NCI-H446 (cell line): ENCODE measurements at places on chromosomes 2 and 18.

GRCh38 chr2:101362316-101362715 lies 25.0 kb downstream of the CREG2 start:
- no peak for DNase-seq

GRCh38 chr2:168460571-168460970 lies 4.5 kb downstream of the CERS6 start:
- no peak for DNase-seq

GRCh38 chr2:201790989-201791388 lies 10.3 kb upstream of the ALS2 start:
- no peak for DNase-seq

- peak; percentile 15 for DNase-seq
Measured at GRCh38 chr2:225431105-225431863, 31.8 kb downstream of the NYAP2 start.

- no peak for DNase-seq
Measured at GRCh38 chr2:141508806-141509595, 621.8 kb downstream of the LRP1B start.

GRCh38 chr2:23587341-23587880 lies 202.4 kb downstream of the KLHL29 start:
- DNase-seq: no peak

GRCh38 chr2:1728821-1729220 lies 15.5 kb downstream of the PXDN start:
- DNase-seq: no peak

GRCh38 chr2:31483246-31483645 lies 68.7 kb upstream of the XDH start:
- DNase-seq: no peak

DNA sequence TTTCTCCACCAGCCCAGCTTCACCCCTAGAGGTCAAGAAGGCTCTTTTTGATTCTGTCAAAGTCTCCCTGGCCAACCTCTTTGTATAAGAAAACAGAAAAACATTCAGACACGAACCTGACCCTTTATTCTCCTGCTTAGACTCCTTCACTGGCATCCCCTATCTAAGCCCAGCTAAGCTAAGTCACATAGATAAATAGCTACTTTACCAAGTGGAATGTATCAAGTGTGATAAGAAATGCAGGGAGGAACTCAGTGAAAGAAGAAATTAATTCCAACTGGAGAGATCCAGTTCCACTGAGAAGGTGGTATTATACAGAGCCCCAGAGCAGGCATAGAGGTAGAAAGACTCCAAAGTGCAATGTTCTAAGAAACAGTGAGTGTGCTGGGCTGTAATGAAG lies 489.5 kb downstream of the TNS1 start:
- no peak for DNase-seq

DNA sequence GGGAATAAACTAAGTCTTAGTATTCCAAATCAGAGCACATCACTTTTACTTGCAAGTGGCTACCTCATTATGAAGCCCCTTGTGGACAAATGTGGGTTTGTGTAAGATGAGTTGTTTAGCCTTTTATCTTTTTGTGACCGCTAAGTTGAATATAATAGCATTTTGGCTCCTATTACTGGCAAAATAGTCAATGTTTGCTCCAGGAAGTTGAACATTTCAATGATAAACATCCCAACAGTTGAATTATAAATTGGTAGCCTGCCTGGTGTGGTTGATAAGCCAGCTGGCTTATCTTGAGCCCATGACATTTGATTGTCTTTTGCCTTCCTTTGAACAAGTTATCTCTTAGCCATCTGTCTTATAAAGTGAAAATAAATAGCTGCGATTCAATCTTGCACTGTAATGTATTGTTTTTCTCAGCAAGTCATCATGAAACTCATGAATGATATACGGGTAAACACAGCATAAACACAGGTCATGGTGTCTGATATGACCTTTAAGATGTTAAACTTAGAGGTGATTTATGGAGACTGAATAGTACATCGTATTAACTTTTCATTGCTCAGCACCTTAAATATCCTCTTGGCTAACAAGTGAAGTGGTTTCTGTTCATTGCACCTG lies 338.4 kb downstream of the SOCS6 start:
- no peak for DNase-seq

DNA sequence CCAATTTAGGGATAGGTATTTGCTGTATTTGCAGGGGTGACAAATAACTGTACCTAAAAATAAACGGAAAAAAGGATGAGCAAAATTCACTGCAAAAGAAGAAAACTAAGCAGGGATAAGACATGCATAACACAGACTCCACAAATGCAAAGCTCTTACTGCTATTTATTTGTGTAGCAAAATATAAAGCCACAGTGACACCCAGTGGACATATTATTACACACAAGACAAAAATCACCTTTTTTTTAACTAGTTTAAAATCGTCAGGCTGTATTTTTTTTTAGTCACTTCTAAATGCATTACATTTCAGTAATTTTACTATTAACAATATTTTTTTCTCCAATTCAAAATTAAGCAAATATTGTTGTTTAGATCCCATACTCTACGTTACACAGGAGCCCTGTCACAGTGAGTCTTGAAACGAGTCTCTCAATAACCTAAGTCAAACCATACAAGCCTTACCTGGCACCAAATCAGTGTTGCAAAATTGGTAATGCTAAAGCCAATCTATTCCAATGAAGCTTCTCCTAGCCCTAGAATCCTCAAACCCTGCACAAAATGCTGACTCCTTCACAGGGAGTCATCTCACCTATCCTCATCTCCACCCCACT lies 23.7 kb downstream of the METTL4 start:
- no peak for DNase-seq

- no peak for DNase-seq
Measured at GRCh38 chr2:178291703-178292102, 97.4 kb downstream of the OSBPL6 start.

DNA sequence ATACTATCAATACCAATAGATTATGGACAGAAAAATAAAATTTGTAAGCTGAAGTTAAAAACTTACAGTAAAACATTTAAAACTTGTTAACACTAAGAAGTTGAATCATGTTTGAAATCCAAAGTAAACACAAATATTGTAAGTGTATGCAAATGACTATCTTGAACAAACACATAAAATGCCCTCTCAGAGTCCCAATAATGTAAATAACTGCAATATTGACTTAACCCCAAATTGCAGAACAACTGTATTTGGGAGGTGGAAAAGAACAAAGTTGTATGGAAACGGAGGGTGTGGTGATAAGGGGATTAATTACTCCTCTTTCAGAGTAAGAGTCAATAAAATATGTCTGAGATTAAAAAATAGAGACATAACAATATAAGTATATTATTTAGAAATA lies 140.0 kb upstream of the NOL4 start:
- DNase-seq: no peak

GRCh38 chr2:198321522-198322088 lies 517.2 kb downstream of the PLCL1 start:
- DNase-seq: no peak

DNA sequence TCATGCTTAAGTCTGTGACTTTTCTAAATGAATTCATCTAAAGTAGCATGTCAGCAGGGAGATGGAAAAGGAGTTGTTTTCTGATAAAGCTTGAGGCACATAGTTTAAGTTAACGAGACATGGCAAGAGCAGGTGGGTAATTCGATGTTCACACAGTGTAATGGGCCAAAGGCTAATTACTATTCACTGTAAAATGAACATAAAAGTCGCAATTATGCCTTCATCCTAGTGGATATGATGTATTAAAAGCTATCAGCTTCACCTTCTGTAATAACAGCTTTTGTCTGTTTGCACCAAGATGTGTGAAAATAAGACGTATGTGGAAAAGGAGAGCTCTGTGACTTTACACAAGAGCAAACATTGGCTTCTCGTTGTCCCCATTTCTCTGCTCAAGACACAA lies 94.2 kb upstream of the CDH20 start:
- DNase-seq: no peak

GRCh38 chr2:227411990-227412350 lies 24.2 kb upstream of the SCYGR1 start:
- DNase-seq: no peak

- no peak for DNase-seq
Measured at GRCh38 chr2:224895377-224895776, 146.9 kb downstream of the DOCK10 start.

- no peak for DNase-seq
Measured at GRCh38 chr2:54565551-54565950, 109.4 kb downstream of the SPTBN1 start.

- DNase-seq: no peak
Measured at GRCh38 chr18:46459789-46460455, 197.1 kb downstream of the LOXHD1 start.

DNA sequence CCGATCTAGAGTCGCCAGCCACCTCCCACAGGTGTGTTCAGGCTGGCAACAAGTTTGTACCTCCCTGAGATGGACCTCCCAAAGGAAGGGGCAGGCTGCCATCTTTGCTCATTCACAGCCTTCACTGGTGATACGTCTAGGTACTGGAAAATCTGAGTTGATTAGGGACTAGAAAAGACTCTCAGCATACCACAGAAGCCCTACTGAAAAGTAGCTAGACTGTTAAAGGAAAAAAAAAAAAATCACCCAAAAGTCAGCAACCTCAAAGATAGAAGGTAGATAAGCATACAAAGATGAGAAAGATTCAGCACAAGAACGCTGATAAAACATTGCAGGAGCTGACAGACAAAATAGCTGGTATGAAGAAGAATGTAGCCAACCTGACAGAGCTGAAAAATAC lies 128.6 kb upstream of the WDR75 start:
- DNase-seq: no peak

- DNase-seq: no peak
Measured at GRCh38 chr2:210536973-210537650, 19.3 kb upstream of the CPS1 start.

DNA sequence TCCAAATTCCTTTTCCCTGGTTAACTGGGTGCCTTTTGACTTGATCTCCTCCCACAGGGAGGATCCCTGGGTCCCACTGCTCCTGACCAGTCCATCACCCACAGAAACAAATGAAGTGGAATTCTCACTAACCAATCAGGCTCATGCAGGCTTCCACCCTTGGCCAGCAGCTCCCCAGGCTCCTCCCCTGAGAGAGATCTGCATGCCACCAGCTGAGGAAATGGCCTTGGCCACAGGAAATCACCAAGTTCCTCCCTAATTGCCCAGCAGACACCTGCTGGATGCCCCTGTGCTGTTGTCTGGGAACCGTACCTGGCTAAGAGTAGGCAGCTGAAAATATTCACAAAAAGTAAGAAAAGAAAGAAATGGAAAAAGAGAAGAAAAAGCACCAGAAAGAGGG lies 207.4 kb downstream of the NCK2 start:
- DNase-seq: no peak

DNA sequence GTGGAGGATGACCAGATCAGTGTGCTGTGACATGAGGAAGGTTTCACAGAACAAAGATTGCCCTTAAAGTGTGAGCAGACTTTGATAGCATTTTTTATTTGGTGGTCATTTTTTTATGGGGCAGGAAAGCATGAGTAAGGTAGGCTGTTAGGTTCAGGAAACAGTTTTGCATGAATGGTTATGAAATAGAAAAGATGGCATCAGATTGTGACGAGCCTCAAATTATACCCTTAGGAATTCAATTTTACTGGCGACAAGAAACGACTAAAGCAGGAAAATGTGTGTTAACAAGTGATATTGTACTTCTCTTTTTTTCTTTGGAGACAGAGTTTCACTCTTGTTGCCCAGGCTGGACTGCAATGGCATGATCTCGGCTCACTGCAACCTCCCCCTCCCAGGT lies 44.7 kb downstream of the PIK3C3 start:
- no peak for DNase-seq

DNA sequence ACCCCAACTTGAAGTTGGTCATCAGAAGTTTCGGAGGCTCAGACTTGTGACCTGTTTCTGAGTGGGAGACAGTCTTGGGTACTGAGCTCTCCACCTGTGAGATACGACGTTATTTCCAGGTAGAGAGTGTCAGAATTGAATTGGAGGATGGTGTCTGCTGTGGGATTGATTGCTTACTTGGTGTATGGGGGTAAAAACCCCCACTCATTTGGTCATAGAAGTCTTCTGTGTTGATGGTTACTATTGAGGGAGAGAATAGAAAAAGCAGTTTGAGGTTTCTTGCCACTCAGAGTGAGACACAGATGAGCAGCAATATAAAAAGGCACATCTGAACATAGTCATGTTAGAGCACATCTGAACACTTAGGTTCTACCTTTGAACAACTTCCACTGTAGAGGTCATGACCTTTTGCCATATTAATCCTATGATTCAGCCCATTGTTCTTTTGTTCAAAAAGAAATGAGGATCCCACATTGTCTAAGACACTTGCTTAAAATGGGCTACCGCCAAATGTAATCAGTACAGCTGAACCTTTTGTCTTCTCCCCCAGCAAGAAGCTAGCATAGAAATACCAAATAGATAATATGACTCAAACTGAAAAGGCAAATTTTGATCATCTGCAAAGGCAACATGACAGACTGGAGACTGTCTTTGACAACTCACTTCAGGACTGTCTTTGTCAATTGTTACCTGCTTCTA lies 73.3 kb downstream of the NAB1 start:
- DNase-seq: no peak

GRCh38 chr18:3264362-3264761 lies 2.4 kb downstream of the MYL12B start:
- no peak for DNase-seq

- DNase-seq: no peak
Measured at GRCh38 chr2:23589220-23589647, 204.3 kb downstream of the KLHL29 start.

GRCh38 chr18:31399306-31400032 lies 22.9 kb downstream of the DSG4 start:
- DNase-seq: no peak

DNA sequence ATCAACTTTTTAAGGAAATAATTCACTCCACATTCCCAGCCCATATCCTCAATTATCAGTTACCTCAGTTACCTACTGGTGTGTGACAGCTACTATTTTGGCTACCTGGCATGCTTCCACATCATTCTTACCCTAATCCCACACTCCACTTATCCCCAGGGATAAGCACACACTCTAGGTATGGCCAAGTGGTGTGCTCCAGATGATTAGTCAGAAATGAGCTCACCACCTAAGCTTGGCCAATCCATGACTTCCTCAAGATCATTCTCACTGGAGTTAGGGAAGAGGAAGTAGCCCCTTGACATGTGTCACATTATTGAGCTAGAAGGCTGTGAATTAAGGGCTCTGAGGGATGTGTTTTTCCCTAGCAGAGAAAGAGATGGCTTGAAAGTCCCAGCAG lies 20.9 kb upstream of the SMAD4 start:
- DNase-seq: peak; percentile 30

GRCh38 chr18:30927517-30928075 lies 114.9 kb downstream of the DSC3 start:
- no peak for DNase-seq

DNA sequence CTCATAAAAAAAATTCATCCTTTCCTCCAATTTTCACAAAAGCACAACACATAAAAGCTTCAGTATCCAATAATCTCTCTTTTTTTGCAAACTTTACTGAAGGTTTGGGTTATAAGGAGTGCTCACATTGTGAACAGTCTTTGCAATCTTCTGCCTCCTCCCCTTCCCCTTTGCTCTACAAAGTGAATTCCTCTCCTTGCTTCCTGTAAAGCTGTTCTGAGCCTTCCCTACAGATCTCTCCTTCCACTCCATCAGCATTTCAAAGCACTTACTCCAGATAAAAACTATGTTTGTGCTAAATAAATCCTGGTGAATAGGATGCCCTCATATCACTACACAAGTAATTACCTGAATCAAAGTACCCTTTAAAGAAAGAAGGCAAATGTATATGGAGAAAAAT lies 4.6 kb upstream of the PDK1 start:
- no peak for DNase-seq

- DNase-seq: no peak
Measured at GRCh38 chr2:20190170-20190569, 34.8 kb downstream of the SDC1 start.
